Activated naive CD8-positive, alpha-beta T cell treated with anti-CD3 and anti-CD28 coated beads for 36 hours (primary cell): ENCODE measurements at places on chromosomes 2 and 18. TPM values are rescaled to one million over a fixed set of nuclear protein-coding genes. Genes with fewer than 3 reads are reported as not detected.

Gene ANKZF1
- total RNA-seq: 102 TPM

Gene SERPINE2
- total RNA-seq: 33.7 TPM

Gene MRPS9
- 52.2 TPM for total RNA-seq

Gene ARHGAP15
- 45.2 TPM for total RNA-seq

Gene RGPD8
- total RNA-seq: 14.3 TPM

Gene PLGLB2
- total RNA-seq: 0.49 TPM

Gene XIRP2
- total RNA-seq: not detected

Gene BOLL
- total RNA-seq: not detected

Gene CPLX4
- not detected for total RNA-seq

Gene ERMN
- 2.0 TPM for total RNA-seq

Gene VRK2
- total RNA-seq: 24.0 TPM

Gene PTPN18
- 36.4 TPM for total RNA-seq

Gene CCDC102B
- total RNA-seq: 1.6 TPM

Gene C18orf54
- 5.7 TPM for total RNA-seq

Gene CFAP221
- total RNA-seq: not detected
